Activated CD4-positive, alpha-beta T cell treated with anti-CD3 and anti-CD28 coated beads, Interleukin-2, amount 50 U/mL, for 1 hour (primary cell): ENCODE measurements at places on chromosomes 1 and 21.

DNA sequence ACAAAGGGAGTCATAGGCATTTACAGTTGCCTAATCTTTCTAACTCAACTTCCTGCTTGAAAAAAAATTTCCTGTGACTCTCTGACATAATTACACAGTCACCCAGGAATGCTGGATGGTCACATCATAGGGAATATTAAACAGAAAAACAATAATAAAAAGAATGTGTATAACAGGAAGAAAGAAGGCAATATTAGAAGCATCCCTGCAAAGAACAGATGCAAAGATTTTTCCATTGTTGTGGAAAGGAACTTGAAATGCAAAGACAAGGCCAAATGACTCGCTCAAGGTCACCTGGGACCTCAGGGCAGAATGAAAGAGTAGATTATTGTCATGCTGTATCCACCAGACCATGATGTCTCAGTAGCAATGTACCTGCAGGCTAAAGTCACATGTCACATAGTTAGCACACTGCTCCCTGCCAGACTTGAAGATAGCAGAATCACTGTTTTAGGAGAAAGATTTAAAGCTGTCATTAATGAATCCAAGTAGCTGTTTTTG lies 184.3 kb downstream of the CYYR1 start:
- no peak for DNase-seq

DNA sequence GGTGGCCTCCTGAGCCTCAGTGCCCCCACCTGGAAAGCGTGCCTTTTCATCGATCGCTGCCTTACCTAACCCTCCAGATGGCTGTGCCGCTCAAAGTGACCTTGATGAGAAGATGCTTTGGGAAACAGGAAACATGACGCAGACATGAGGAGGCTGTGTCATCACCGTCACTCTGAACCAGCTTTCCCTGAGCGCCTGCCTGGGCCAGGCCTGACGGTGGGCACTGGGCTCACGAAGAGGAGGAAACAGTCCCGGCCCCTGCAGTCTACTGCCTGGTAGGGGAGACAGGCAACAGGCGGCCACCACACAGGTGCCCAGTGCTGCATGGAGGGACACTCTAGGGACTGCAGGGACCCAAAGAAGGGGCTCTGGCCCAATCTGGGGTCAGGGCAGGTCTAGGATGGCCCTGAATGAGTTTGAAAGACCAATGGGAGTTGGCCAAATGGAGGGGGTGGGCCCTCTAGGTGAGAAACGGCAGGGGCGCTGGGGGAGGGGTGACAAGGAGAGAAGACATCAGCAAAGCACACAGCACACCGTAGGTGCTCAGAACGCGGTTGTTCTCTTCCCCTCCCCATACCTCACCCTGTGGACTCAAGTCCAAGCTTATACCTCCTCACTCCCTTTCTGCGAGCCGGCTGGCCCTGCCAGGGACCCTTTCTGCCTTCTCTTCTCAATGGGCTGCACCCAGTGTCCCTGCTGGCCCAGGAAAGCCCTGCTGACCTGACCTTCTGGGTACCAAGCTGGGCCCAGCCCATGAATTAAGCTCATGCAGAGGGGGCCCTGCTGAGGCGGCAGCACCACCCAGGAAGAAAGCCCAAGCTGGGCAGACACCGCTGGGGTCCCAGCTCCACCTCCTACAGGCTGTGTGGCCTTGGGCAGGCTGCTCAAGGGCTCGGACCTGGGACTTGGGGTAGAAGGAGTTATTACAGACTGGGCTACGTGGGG lies 44.9 kb downstream of the GLIS1 start:
- DNase-seq, result no peak

DNA sequence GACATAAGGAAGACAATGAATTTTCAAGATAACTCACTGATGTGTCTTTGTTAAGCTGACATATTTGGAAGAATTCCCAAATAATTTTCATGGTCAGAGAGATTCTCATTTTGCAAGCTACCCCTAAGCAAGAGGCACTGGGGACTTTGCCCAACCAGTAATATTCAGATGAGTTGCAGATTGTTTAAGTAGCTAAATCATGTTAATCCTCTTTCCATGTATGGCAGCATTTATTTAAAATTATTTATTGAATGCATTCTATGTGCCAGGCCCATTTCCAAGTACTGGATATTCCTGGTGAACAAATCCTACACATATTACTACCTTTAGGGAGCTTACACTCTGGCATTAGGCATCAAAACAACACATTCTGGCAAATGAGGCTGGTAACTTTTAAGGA lies 56.5 kb upstream of the BACH1 start:
- no peak for DNase-seq

DNA sequence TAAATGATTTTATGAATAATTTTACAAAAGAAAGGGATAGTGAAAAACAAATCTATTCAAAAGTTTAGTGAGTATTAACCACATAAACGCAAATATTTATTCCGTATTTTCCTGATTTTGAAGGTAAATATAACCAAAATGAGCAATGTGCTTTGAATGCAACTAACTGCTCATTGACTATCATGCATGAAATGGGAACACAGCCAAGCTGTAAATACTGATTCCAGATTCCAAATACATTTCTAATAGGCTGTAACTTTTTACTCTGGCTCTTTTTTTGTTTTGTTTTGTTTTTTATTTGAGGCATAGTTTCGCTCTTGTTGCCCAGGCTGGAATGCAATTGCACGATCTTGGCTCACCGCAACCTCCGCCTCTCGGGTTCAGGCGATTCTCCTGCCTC lies 41.8 kb downstream of the SELENOF start:
- no peak for DNase-seq

GRCh38 chr1:222905151-222905550 lies 90.3 kb downstream of the DISP1 start:
- DNase-seq, result no peak

- no peak for DNase-seq
These were observed 144.7 kb upstream of the SPATA6 start for GRCh38 chr1:48616710-48617109.

DNA sequence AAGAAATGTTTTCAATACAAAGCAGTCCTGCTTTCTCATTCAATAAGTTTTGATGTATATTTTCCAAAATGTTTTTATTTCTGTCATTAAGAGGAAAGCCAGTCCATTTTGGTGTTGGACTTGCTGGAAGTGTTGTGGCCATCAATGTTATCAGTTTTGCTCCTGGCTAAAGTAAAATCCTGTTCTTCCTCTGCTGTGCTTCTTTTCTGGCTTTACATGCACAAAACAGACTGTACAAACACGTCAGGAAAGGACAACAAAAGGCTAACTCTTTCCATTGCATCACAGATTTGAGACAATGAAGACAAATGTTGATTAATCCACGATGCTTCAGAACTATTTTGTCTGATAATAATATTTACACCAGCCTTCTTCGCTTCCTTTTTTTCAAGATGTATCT lies 735.4 kb downstream of the LTN1 start:
- DNase-seq, result no peak

DNA sequence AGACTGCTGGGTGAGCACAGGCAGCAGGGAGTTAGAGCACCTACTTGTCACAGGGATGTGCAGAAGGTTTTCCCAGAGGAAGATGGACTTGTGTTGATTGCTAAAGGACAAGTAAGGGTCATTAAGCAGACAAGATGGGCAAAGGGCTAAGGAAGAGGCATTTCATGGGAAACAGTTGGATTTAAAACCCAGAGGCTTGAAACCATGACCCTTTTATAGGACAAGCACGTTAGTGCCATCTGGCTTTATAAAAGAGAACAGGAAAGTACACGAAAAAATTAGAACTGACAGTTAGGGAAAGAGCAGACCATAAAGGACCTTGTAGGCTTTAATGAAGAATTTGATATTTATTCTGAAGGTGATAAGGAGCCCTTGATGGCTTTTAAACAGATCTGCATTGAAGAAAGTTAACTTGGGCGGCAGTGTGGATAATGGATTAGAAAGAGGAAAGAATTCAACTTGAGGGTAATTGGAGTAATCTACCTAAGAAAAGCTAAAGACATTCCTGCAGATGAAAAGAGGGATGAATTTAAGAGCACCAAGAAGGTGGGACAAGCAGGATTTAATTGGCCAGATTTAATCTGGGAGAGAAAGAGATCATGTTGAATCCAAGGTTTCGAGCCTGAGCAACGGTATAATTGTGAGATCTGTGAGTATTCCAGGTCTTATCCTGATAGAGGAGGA lies 68.6 kb downstream of the ZC3H11B start:
- no peak for DNase-seq

DNA sequence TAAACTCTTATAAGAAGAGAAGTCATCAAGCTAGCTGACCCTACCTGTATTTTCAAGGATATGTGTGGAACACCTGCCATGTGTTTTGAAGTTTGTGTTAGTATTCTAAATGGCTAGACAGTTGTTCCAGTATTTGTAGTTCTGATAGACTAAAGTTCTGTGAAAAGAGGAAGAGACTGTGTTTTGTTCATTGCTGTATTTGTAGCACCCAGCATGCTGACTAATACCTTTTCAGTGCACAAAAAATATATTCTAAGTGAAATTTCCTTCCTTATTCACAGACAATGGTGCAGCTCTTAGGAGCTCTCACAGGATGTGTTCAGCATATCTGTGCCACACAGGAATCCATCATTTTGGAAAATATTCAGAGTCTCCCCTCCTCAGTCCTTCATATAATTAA lies 8.2 kb upstream of the METTL18 start:
- DNase-seq, result no peak

- DNase-seq, result no peak
These were observed 193.1 kb downstream of the ST6GALNAC3 start for GRCh38 chr1:76267631-76268030.

DNA sequence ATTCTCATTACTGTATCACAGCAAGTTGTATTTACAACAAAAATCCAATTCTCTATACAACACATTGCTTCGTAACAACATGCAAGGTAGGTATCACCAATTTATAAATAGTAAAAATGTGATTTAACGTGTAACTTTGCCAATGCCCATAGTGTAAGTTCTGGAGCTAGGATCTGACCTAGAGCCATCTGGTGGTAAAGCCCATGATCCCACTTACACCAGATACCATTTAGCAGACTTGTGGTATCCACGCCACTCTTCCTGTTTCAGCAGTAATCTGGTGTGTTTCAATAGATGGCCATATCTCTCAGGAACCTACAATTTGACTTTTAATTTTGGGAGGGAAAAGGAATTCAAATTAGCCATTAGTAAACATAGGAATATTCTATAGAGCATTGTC lies 10.2 kb downstream of the SETSIP start:
- DNase-seq, result no peak

DNA sequence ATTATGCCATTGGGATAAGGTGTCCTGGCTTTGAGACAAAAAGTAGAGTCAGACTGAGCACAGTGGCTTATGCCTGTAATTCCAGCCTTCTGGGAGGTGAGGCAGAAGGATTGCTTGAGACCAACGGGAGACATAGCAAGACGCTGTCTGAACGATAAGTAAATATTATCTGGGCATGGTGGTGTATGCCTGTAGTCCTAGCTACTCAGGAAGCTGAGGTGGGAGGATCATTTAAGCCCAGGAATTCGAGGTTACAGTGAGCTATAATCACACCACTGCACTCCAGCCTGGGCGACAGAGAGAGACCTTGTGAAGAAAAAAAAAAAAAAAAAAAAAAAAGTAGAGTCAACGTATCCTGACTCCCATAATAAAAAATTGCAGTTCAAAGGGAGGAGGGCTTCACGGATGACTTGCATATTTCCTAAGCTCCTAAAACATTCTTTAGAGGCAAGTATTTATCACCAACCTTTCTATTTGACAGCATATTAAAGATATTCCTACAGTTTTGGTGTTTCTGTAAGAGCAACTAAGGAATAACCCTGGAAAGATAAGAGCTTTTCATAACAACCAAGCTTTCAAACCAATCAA lies 141.2 kb downstream of the SLC44A5 start:
- DNase-seq, result no peak

- no peak for DNase-seq
These were observed 41.5 kb downstream of the NCAM2 start for GRCh38 chr21:21039624-21040170.

- DNase-seq, result no peak
These were observed 408.7 kb upstream of the PKN2 start for GRCh38 chr1:88275259-88275862.

DNA sequence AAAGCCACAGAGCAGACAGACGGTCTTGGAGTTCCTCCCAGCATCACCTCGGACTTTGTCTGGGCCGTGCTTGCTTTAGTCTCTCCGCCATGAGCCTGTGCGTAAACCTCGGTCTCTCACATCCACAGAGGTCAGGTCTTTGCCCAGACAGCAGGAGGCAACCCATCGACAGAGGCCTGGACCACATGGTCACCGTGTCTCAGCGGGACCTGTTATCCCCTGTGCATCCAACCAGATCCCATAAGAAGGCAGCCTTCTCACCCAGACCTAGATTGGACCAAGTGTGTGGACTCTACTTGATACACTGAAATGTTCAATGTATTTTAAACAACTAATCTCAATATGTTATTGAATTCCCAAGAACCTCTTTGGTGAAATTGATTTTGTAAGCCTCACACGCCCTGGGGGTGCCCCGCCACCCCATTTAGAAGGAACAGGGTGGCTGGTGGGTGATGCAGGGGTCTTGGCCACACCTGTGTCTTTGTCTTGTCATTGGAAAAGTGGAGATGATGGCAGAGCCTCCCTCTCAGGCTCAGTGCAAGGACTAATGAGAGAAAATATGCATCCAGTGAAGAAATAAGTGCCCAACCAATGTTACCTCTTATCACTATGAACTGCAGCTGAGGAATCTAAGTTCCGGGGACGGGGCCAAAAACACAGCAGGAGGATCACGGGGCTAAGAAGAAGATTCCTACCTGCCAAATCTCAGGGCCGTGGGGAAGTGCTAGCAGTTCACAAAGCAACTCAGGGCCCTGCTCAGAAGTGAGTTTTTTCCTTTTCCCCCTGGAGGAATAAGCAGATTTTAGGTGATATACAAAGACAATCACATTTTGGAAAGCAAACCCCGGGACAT lies 101.6 kb upstream of the BACE2 start:
- DNase-seq, result no peak

- peak; percentile 48 for DNase-seq
These were observed 779 bp upstream of the DEGS1 start for GRCh38 chr1:224182057-224182865.

DNA sequence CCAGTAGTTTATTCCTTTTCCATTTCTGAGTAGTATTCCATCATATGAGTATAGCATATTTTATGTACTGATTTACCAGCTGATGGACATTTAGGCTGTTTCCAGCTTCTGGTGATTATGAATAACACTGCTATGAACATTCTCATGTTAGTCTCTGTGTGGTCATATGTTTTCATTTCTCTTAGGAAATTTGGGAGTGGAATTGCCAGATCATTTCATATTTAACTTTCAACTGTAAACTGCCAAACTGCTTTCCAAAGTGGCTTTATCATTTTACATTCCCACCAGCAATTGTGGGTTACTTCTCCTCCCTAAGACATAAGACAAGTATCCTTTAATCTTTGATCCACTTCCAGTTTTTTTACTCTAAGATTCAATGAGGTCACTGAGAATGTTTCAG lies 85.7 kb upstream of the RALGPS2 start:
- no peak for DNase-seq

DNA sequence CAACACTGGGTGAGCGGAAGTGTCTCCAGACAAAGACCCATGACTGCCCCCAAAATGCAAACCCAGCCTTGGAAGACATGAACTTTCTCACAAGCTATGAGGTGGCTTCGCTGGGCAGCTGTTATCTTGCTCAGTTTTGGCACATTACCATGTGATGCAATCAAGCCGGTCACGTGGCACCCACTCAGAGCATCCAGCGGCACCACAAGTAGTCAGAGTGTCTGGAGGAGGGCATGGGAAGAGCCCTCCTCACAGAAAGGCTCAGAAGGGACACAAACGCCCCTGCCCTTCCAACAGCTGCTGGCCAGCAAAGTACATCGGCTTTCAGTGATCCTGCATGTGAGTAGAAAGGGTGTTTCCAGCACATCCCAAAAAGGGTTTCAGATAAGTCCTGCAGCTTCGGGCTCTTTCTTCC lies 145.5 kb upstream of the IRF2BP2 start:
- no peak for DNase-seq

GRCh38 chr1:242139986-242140385 lies 141.1 kb upstream of the MAP1LC3C start:
- DNase-seq, result no peak
